Cardiac ventricle fibroblast (primary cell): ENCODE measurements at places on chromosomes 12 and 14. TPM values are rescaled to one million over a fixed set of nuclear protein-coding genes. Genes with fewer than 3 reads are reported as not detected.

Gene COQ5
- 17.8 and 24.1 TPM in 2 replicates for total RNA-seq

Gene NAV3
- total RNA-seq, result 16.3 and 21.4 TPM in 2 replicates

Gene HOXC10
- not detected in 2 replicates for total RNA-seq

Gene FOXN4
- total RNA-seq, result not detected in 2 replicates

Gene VASH1
- total RNA-seq, result 10.1 and 14.4 TPM in 2 replicates

Gene RGS6
- total RNA-seq, result not detected in 2 replicates

Gene NUDT14
- total RNA-seq, result 9.5 and 9.9 TPM in 2 replicates

Gene CISTR
- total RNA-seq, result not detected in 2 replicates

Gene G2E3
- 7.0 and 8.4 TPM in 2 replicates for total RNA-seq

Gene AHNAK2
- 56.2 and 56.9 TPM in 2 replicates for total RNA-seq

Gene ADAM21
- 0.34 and 0.81 TPM in 2 replicates for total RNA-seq

Gene KCNH3
- total RNA-seq, result 0.05 and 0.12 TPM in 2 replicates

Gene SLC17A8
- total RNA-seq, result not detected in 2 replicates

Gene OTUB2
- total RNA-seq, result 0.81 and 0.98 TPM in 2 replicates

Gene PRB3
- total RNA-seq, result not detected in 2 replicates

Gene ZNF641
- total RNA-seq, result 2.9 and 3.1 TPM in 2 replicates
